Aortic smooth muscle cell (primary cell): ENCODE measurements at places on chromosomes 2 and 18. TPM values are rescaled to one million over a fixed set of nuclear protein-coding genes. Genes with fewer than 3 reads are reported as not detected.

SLC23A3 gene
- total RNA-seq = 1.6 TPM in 2 replicates

ZAP70 gene
- total RNA-seq = not detected in 2 replicates

ECEL1 gene
- not detected in 2 replicates for total RNA-seq

PCBP1 gene
- total RNA-seq = 26.3 and 40.6 TPM in 2 replicates

C2orf80 gene
- not detected in 2 replicates for total RNA-seq

ARHGEF33 gene
- total RNA-seq = 0.37 and 0.40 TPM in 2 replicates

SRBD1 gene
- total RNA-seq = 17.4 and 19.4 TPM in 2 replicates

CNDP1 gene
- 0.06 TPM in 1 of 2 replicates, not detected in the other for total RNA-seq

SMAD4 gene
- total RNA-seq = 54.3 and 70.3 TPM in 2 replicates

MRO gene
- total RNA-seq = not detected in 2 replicates

SERPINB10 gene
- total RNA-seq = 0.13 TPM in 1 of 2 replicates, not detected in the other

HOXD9 gene
- not detected in 2 replicates for total RNA-seq

RBM44 gene
- 0.26 and 0.56 TPM in 2 replicates for total RNA-seq

BABAM2 gene
- 24.7 and 29.7 TPM in 2 replicates for total RNA-seq

HNMT gene
- total RNA-seq = 83.2 and 90.6 TPM in 2 replicates

METTL8 gene
- 11.0 and 14.1 TPM in 2 replicates for total RNA-seq

SPP2 gene
- not detected in 2 replicates for total RNA-seq

OSBPL6 gene
- 0.53 and 0.56 TPM in 2 replicates for total RNA-seq

NT5DC4 gene
- not detected in 2 replicates for total RNA-seq

RTP5 gene
- total RNA-seq = not detected in 2 replicates

OSR1 gene
- 62.4 and 120 TPM in 2 replicates for total RNA-seq

MLPH gene
- total RNA-seq = 0.25 and 2.4 TPM in 2 replicates

MPP4 gene
- 1.7 and 2.0 TPM in 2 replicates for total RNA-seq

SP5 gene
- total RNA-seq = not detected in 2 replicates

TTC27 gene
- 24.0 and 35.8 TPM in 2 replicates for total RNA-seq

INPP5D gene
- 0.53 and 0.56 TPM in 2 replicates for total RNA-seq

SLC16A14 gene
- 3.2 and 6.2 TPM in 2 replicates for total RNA-seq

EN1 gene
- not detected in 2 replicates for total RNA-seq

STK16 gene
- 26.8 and 34.8 TPM in 2 replicates for total RNA-seq

SEMA4C gene
- total RNA-seq = 16.0 and 18.1 TPM in 2 replicates

CYRIA gene
- 0.87 and 1.5 TPM in 2 replicates for total RNA-seq

LIMS3 gene
- 7.9 and 13.2 TPM in 2 replicates for total RNA-seq

XDH gene
- under 0.01 and 0.06 TPM in 2 replicates for total RNA-seq

SLC19A3 gene
- 0.06 and 0.40 TPM in 2 replicates for total RNA-seq

ACOXL gene
- not detected in 2 replicates for total RNA-seq

CD8A gene
- not detected in 2 replicates for total RNA-seq

C18orf54 gene
- 3.6 and 3.9 TPM in 2 replicates for total RNA-seq
